ENCODE measurements at places on chromosomes 11 and 22.
A peak's percentile ranks its signal among the peaks of the same experiment; 100 is the strongest.

- DNase-seq, result no peak
These were observed 66.3 kb upstream of the OR5AK2 start for GRCh38 chr11:56922421-56922820.

DNA sequence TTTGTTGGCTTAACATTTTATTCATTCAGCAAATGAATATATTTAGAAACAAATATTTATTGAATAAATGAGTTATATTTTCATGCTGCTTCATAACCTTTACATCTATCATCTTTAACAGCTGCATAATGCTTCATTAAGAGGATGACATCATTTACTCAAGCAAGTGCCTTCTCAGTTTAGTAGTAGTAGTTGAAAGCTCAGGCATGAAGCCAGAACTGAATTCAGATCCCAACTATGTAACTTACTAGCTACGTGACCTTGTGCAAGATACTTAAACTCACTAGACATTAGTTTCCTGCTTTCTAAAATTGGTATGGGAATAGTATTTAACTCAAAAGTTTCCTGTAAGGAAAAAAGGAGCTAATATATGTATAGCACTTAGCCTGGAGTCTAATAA, 90.3 kb downstream of the TMPRSS5 start:
- DNase-seq, result no peak

GRCh38 chr11:70555078-70555477, 156.7 kb downstream of the CTTN start:
- no peak for DNase-seq

DNA sequence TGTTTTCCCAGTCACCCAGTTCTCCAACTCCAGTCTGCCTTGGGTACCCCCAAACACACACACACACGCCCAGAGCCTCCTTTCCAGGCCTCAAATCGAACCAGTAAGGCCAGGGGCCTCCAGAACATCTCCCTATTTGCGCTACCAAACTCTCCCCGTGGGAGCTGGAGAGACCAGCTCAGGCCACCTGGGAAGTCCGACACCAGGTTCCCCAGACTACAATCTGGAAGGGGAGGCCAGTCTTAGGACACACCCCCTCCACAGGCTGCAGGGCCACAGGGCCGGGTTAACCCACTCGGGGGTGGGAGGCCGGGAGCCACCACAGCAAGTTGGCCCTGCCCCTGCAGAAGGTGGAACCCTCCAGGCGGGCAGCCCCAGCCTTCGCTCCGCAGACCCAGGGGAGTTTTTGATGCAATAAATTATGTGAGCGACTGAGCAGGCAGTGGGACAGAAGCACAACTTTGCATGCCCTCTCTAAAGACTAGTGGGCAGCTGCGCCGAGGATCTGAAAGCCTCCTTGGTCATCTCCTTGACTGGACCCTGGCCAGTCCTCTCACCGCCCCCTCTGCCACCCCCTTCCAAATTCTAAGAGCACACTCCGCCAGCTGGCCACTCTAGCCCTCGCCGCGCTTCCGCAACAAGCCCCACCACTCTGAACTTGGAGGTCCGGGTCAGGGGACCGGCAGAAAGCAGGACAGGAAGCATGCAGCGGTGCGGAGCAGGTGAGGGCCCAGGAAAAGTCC, 2.8 kb downstream of the IGF2 start:
- DNase-seq, result no peak

- no peak for DNase-seq
These were observed 54.6 kb downstream of the SLC36A4 start for GRCh38 chr11:93143186-93143585.

- DNase-seq, result no peak
These were observed 195.0 kb downstream of the KIF18A start for GRCh38 chr11:27912916-27913315.

GRCh38 chr11:26112264-26112663, 219.7 kb upstream of the ANO3 start:
- no peak for DNase-seq

GRCh38 chr11:130139401-130139800, 20.2 kb upstream of the ST14 start:
- no peak for DNase-seq

DNA sequence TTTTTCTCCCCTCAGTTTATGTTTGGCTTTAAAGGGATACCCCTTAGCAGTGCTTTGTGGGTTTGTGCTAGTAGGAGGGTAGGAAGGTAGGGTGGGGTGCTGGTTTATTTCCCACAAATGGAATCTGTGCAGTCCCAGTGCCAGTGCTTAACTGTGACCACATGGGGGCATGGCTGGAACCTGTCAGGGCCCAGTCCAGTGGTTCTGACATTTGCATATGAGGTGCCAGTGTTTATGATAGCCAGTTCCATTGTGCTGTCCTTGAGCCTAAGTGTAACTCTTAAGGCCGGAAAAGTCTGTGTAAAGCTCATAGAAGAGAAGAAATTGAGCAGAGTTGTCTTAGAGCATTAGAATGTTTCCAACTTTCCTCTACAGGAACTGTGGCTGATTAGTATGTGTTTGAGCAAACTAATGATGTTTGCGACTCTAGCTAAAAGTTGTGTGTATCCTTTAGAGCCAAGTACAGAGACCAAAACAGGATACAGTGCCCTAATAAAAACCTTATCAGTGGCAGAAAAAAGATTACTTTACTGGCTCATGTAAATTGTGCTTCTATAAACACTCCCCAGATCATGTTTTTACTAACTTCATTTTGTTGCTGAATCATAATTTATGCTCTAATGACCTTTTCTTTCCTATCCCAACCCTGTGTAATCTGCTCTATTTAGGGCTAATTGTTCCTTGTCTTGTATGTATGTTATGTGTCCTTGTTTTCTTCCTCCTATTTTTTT, 38.1 kb downstream of the DIXDC1 start:
- peak; percentile 26 for DNase-seq

DNA sequence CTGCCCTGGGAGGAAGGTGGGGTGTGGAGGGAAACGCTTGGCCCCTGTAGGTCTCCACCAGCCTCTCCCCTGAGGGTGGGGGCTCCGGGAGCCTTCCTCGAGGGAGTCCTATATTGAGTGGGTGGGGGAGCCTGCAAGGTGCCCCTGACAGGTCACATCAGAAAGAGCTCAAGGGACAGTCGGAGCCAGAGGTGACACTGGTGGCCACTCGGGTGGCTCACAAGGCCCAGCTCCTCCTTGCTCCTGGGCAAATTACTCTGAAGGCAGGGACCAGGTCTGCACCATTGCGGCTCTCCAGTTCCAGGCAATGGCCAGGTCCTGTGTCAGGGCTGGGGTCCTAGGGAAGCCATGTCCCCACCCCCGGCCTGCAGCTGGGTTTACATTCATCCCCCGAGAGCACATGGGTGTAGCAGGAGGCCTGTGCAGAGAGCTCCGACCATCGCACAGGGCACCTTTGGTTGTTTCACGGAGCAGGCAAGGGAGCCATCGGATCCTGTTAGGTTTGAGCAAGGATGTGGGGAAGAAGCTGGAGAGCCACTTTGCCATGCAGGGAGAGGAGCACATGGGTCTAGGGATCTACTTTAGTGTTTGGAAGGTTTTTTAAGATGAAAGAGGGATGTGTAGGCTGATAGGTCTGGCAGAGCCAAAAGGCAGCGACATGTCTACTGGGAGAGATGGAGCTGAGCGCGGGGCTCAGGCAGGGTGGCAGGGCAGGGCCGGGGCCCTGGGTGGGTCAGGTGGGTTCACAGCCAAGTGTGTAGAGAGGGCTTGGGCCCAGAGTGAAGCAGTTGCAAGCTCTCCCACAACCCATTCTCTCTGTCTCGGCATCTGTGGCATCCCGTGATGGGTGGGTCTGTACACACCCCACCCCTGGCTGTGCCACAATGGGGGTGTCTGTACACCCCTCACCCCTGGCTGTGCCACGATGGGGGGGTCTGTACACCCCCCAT, 14.8 kb downstream of the CCND1 start:
- DNase-seq, result no peak

DNA sequence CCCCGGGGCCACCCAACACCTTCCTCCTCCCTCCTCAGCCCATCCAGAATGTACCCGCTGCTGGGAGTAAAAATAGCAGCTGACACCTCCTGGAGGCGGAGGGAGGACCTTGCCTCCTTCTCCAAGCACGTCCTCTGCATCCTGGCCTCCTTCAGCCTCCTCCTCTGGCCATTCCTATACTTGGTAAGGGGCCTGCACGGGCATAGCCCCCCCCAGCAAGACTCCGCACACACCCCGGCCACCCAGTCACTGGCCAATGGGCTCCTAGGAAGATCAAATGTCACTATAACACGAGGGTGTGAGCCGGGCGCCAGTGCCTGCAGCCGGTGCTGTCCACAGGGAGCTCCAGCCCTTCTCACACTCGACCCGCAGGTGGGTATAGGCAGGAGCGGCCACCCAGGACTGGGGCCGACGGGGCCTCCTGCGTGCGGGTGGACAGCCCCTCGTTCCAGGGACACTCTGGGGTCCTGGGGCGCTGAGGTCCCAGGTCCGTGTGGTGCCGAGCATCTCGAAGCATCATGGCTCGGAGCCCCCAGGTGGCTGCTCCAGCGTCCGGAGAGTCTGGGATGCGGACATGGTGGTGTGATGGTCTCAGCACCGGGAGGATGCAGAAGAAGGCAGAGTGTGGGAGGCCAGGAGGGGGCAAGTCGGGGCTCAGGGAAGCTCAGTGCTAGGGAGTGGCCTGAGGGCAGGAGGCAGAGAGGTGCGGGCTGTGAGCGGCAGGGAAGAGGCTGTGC, at the start of gene TNNT3:
TNNT3 (plus strand) TSS at position 313 of the 737 bp plus-strand sequence. CDS start 3,172 bp downstream, outside the sequence.
- no peak for DNase-seq

DNA sequence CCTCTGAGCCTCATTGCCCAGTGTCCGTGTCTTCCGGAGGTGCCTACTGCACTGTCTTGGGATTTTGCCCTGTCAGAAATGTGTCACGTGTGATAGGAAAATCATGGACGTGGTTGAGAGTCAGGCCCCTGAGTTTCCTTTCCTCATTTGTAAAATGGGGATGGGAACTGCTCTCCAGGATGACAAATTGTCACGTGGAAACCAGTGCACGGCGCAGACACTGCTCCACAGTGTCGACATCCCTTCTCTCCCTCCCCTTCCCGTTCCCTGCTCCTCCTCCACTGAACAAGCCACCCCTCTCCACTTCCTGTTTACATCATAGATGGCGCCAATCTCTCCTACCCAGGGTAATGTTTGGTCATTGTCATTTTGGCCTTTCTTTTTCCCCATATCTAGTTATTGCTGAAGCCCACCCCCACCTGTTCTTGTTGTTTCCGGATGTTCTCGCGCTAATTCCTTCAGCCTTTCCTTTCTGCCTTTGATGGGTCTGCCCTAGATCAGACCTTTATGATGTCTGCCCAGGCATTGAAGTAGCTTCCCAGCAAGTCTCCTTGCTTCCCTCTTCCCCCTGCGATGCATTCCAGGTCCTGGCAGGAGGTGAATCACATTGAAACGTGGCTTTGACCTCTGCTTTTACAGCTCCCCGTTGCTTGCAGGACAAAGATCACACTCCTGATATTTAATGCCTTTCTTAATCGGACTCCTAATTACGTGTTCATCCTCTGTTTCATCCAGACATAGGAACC, 91.8 kb downstream of the TBC1D22A start:
- DNase-seq, result no peak

DNA sequence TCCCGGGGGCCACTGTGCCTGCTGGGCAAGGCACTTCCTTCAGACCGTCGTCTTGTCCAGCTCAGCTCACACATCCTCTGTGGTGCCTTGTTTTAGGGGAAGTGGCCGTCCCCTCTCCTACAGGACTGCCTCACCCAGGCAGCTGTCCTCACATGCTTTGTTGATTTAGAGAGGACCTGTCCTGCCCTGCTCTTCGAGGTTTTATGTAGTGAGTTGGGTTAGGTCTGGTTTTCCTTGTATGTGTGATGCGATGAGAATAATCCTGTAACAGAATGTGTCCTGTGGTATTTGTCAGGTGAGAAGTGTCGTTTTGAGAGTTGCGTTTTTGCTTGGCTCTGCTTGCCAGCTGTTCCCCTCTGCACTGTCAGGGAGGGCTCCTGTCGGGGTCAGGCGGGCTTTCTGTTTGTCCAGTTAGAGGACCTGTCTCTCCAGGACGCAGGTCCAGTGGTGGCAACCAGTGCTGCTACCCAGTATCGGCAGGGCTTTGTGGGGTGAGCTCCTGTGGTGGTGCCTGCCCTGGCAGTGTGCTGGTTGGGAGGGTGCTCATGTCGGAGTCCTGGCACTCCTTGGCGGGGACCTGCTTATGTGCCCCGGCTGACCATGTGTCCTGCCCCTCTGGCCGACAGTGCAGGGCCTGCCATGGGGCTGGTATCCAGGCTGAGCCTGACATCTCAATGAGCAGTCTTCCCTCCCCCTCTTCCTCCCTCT, 41.3 kb downstream of the MUC6 start:
- DNase-seq, result no peak

DNA sequence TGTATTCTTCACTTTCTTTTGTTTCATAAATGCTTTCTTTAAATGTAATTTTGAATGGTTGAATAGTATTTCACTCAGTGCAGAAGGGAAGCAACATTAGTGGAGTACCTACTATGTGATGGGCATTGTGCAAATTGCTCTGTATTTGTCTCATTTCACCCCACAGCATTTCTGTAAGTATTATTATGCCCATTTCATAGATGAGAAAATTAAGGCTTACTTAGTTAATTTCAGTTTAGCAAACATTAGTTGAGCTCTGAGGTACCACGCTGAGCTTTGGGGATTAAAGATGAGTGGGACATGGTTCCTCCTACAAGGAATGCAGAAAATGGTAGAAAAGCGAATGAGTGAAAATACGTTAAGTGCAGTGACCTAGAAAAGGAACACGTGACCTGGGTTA, 58.1 kb downstream of the SWAP70 start:
- DNase-seq, result no peak

- no peak for DNase-seq
These were observed 82.8 kb downstream of the IGLL1 start for GRCh38 chr22:23497016-23497885.

- DNase-seq, result no peak
These were observed 107.5 kb downstream of the MYO18B start for GRCh38 chr22:25849522-25849921.

DNA sequence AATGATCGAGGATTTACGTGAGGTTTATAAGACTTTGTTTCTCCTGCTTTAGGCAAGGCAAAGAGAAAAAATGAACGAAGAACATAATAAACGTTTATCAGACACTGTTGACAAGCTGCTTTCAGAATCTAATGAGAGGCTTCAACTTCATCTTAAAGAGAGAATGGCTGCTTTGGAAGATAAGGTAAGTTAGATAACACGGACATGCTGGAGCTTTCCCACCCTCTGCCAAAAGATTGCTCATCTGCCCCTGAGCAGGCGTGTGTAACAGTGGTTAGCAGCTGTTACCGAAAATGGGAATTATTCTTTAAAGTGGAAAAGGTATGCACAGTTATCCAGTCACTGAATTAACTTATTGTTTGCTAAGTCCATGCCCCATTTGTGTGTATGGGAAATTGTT, 62.8 kb upstream of the CTTN start:
- no peak for DNase-seq

DNA sequence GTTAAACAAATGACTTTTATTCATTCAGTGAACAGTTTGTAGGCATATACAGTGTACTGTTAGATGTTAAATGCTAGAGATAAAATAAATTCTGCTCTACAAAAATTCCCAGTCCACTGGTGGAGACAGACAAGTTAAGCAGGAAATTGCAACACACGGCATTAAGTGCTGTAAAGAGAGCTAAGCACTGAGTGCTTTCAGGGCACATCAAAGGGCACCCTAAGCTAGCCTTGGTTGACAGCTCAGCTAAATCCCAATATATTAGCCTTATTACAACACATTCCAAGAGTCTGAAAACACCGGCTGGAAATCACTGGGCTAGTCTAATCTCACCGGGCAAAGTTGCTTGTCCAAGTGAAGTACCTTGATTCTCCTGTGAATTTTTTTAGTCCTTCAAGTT, 55.1 kb downstream of the NOX4 start:
- no peak for DNase-seq
